ENCODE measurements at places on chromosomes 7 and 10.

GRCh38 chr7:136030867-136031318, 53.7 kb upstream of the MTPN start:
- no peak for DNase-seq

DNA sequence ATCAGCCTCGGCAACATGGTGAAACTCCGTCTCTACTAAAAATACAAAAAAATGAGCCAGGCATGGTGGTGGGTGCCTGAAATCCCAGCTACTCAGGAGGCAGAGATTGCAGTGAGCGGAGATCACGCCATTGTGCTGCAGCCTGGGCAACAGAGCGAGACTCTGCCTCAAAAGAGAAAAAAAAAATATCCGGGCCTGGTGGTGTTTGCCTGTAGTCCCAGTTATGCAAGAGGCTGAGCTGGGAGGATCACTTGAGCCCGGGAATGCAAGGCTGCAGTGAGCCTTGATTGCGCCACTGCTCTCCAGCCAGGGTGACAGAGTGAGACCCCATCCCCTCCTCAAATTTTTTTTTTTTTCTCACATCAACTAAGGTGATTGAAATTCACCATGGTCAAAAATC, 42.8 kb downstream of the CDC123 start:
- DNase-seq: no peak

DNA sequence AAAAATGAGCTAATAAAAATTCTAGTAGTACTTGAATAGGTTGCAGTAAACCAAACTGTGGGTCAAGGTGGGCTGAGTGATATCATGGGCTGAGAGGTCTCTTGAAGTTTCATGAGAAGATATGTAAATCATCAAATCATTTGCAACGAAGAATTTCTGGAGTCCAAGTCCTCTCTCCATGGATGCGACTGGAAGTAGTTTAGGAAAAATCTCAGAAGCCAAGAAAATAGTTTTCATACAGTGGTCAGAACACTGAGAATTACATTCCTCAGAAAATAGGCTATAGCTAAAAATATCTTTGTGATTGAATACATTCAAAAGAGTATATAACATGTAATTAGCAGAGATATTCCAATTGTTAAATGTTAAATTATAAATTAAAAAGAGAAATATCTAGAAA, 3.6 kb upstream of the IFIT1 start:
- no peak for DNase-seq

DNA sequence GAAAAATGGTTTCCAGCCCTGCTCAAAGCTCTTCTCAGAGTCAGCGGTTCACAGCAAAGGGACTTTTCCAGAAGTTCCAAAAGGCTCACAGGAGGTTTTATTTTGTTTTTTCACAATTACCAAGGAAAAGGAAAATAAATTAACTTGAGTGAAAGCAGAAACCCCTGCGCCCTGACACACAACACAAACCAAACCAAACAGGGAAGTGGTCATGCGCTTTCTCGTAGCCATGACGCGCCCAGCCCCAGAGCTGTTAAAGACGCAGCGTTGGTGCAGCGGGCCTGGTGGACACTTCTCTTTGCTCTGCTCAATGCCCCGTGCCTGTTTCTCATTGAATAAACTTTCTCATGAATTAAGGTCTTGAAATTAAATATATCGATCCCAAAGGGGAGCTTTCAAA, 134.4 kb upstream of the LYZL2 start:
- DNase-seq: no peak

DNA sequence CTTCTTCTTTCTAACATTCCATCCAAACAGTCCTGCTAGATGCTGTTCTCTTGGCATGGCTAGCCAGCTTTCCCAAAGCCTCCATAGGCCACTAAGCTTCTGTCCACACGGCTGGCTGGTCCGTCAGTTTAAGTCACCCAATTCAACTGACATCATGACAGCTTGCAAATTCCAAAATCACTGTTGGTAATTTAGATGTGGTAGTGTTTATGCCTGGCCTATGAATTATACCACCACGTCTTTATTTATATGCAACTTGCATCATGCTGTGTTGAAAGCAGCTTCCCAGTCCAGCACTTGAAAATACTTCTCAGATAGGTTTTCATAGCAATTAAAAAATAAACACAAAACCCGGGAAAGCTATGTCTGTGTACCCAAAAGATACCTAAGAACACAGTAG, 2.2 kb upstream of the VIM start:
- no peak for DNase-seq
